ENCODE measurements at places on chromosomes 12 and 14. TPM values are rescaled to one million over a fixed set of nuclear protein-coding genes. Genes with fewer than 3 reads are reported as not detected.

GRCh38 chr12:43586646-43587245 lies 34.7 kb upstream of the ADAMTS20 start:
- DNase-seq: no peak

GRCh38 chr14:56633544-56633943 lies 53.9 kb downstream of the TMEM260 start:
- DNase-seq: no peak

DNA sequence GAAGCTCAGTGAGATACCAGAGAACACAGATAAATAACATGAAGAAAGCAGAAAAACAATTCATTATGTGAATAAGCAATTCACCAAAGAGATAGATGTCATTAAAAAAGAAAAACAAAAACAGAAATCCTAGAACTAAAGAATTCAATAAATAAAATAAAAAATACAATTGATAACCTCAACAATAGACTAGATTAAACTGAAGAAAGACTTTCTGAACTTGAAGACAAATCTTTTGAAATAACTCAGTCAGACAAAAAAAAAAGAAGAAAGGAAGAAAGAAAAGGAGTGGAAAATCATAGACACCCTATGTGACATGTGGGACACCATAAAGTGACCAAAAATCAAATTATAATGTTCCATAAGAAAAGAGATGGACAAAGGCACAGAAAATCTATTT lies 14.0 kb upstream of the SLC38A1 start:
- DNase-seq: no peak

The EFS gene
- not detected for total RNA-seq

DNA sequence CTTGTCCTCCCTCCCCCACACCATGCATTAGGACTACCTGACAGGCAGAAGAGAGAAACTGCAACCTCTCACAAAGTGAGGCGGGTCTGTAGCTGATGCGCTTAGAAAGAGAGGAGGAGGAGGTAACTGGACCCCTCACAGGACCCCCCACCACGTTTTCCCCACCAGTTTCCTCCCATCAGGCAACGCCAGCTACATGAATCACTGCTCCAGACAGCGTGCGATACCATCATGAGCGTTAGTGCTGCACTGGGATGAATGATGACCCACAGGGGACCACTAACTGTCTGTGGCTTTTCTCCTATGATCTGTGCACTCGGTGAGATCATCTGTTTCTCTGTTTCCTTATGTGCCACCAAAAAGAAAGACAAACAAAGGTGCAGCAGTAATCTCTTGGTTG lies 77.7 kb downstream of the KCNK10 start:
- DNase-seq: no peak

All from OCI-LY7 (cell line).